ENCODE measurements at places on chromosomes 4 and X. TPM values are rescaled to one million over a fixed set of nuclear protein-coding genes. Genes with fewer than 3 reads are reported as not detected.

The TCP11X2 gene
- not detected for total RNA-seq

The GPM6B gene
- total RNA-seq, result 7.1 TPM

The LNX1 gene
- 11.5 TPM for total RNA-seq

The ZNF280C gene
- total RNA-seq, result 2.1 TPM

The MRPS18C gene
- total RNA-seq, result 53.0 TPM

Measured in left cardiac atrium (tissue), 4 donors.